ENCODE measurements at places on chromosomes 1 and 21. TPM values are rescaled to one million over a fixed set of nuclear protein-coding genes. Genes with fewer than 3 reads are reported as not detected.

The C1QB gene
- total RNA-seq: not detected

The EBNA1BP2 gene
- 183 TPM for total RNA-seq

The STYXL2 gene
- total RNA-seq: not detected

The CFAP45 gene
- total RNA-seq: 0.51 TPM

The CYP4A11 gene
- not detected for total RNA-seq

The SUSD4 gene
- total RNA-seq: 0.82 TPM

The HTR1D gene
- total RNA-seq: 12.2 TPM

The ETNK2 gene
- 3.9 TPM for total RNA-seq

The GJB5 gene
- total RNA-seq: 0.13 TPM

The SPRR2F gene
- not detected for total RNA-seq

The PDE9A gene
- 1.1 TPM for total RNA-seq

The FCGR2B gene
- not detected for total RNA-seq

The UBR4 gene
- total RNA-seq: 105 TPM

The LORICRIN gene
- not detected for total RNA-seq

The ADGRL2 gene
- total RNA-seq: 12.2 TPM

The BTG2 gene
- total RNA-seq: 10.2 TPM

The AADACL3 gene
- total RNA-seq: not detected

The CAPN8 gene
- 0.69 TPM for total RNA-seq

The FAM131C gene
- total RNA-seq: 16.5 TPM

The ARPC5 gene
- total RNA-seq: 166 TPM

The TCHH gene
- 0.19 TPM for total RNA-seq

The CAPZA1 gene
- 62.6 TPM for total RNA-seq

The FMN2 gene
- total RNA-seq: 5.2 TPM

The ZNF436 gene
- total RNA-seq: 5.4 TPM

The GBP7 gene
- not detected for total RNA-seq

The DYNLT5 gene
- total RNA-seq: not detected

The GBP6 gene
- total RNA-seq: not detected

The TEX38 gene
- not detected for total RNA-seq

The SNX7 gene
- total RNA-seq: 24.5 TPM

The SYT14 gene
- 0.11 TPM for total RNA-seq

The HJV gene
- not detected for total RNA-seq

The LCE1F gene
- total RNA-seq: not detected

The RAP1GAP gene
- 14.4 TPM for total RNA-seq

The HORMAD1 gene
- 6.7 TPM for total RNA-seq

The BACE2 gene
- 23.3 TPM for total RNA-seq

The CRYAA gene
- total RNA-seq: not detected
